ENCODE measurements at places on chromosomes 12 and 14.

GRCh38 chr14:52219488-52220084, 47.9 kb upstream of the PTGDR start:
- DNase-seq: no peak

DNA sequence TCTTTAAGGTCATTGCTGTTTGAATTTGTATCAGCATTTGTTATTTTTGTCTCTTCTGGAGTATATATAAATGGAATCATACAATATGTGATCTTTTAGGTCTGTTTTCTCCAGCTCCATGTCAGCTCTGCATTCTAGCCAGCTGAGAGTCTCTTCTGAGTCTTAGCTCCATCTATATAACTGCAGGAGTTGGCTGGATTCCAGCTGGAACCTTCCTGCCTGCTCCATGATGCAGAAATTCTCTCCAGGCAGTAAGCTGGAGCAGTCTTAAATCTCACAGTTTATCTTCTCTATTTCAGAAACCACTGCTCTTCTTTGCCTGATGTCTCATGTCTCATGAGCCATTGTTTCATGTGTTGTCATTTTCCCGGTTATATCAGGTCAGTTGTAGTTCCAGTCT, 827.6 kb downstream of the NRXN3 start:
- no peak for DNase-seq

- no peak for DNase-seq
Observed at GRCh38 chr14:35480119-35480769, 53.7 kb upstream of the INSM2 start.

GRCh38 chr14:99724196-99724891, 40.2 kb downstream of the CYP46A1 start:
- no peak for DNase-seq

GRCh38 chr14:77120771-77121743, 20.5 kb downstream of the ZDHHC22 start:
- no peak for DNase-seq

DNA sequence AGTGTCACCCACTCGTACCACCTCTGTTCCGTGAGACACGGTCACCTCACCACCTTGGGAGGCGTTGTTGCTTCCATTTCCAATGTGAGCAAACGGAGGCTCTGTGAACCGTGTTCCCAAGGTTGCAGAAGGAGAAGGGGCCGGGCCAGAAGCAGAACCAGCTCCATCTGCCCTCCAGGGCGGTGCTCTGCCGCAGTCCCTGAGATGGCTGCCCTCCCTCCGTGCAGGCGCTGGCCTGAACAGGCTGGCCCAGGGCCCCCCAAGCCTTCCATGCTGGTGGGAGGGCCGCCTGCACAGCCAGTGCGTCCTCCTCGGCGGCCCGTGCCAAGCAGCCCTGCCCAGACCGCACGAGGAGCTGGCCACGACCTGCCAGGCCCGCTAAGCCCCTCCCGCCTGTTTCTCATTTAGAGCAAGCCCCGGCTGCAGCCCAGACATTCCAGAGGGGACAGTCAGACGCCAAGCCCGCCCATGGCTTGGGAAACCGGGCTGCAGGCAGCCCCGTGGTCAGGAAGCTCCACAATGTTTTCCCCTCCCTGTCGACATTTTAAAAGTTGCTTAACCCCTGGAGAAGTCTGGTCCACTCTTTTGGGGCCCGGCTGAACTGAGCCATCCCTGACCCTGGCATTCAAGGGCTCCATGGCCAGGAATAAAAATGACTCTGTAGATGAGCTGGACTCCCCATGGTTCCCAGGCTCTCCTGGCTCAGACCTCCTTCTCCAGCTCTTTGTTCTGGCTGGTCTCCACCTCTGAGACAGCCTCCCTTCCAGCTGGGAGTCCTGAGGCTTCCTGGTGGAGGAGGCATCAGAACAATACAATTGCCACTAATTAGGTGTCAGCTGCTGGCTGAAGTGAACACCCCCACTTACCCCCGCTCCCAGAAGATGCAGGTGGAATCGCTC, 236.0 kb downstream of the BCL11B start:
- no peak for DNase-seq

GRCh38 chr14:100400115-100400514, 77.0 kb downstream of the SLC25A47 start:
- DNase-seq: no peak

- DNase-seq: no peak
Observed at GRCh38 chr14:31362746-31363145, 57.6 kb downstream of the HEATR5A start.

GRCh38 chr12:50467439-50467838, 37.3 kb upstream of the DIP2B start:
- no peak for DNase-seq

DNA sequence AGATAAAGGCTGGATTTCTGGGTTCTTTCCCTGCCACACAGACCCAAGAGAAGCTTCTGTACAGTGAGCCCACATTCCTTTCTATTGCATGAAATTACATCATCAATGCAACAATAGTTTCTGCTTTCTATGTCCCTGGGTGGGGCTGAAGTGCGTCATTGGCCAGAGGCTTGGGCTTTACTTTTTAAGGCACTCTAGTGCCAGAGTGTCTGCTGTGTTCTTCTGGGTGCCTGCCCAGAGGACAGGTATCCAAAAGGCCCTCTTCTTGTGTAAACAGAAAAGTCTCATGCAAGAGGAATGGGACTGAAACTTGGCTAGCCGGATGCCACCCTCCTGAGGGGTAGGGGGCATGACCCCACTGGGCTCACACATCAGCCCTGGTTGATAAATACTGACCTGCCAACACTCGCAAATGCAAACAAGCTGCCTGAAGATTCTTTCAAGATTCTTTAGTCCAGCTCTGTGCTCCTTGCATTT, 5.9 kb downstream of the KRT86 start:
- DNase-seq: no peak

- DNase-seq: no peak
Observed at GRCh38 chr12:20248646-20249045, 119.7 kb upstream of the PDE3A start.

DNA sequence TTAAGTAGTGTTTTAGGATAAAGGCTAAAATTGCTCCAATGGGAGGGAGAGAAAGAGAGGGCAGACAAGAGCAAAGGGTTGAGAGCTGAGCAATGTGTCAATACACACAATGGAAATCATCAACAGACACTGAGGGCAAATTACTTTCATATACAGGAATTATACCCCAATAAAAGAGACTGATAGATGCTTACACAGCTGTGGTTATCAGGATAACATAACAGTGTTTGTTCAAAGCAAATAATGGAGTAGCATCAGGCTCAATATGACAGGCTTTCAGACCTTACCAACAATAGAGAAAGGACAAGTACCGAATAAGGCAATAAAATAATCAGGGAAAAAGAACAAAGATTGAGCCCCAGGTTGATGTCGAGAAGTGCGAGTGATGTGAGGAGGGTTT, 53.4 kb upstream of the DIO2 start:
- DNase-seq: no peak

GRCh38 chr14:36021591-36022320, 154.8 kb downstream of the PTCSC3 start:
- DNase-seq: no peak

DNA sequence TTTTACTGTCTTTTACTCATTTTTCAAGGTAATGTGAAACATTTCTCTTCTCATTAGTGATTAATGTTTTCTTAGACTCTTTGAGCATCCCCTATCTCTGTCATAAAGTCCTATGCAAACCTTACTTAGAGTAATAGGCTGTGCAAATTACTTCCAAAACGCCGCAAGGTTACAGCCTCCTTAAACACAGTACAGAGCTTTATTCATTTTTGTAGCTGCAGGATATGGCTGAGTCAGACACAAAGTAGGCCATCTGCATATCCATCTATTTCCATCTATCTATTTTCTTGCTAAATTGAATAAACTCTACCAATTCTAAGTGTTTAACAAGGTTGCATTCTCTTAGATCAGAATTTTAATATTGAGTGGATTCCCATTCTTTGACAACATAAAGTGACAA, 335.6 kb upstream of the SLC16A7 start:
- no peak for DNase-seq

- DNase-seq: no peak
Observed at GRCh38 chr12:1915082-1915968, 3.1 kb downstream of the CACNA2D4 start.

DNA sequence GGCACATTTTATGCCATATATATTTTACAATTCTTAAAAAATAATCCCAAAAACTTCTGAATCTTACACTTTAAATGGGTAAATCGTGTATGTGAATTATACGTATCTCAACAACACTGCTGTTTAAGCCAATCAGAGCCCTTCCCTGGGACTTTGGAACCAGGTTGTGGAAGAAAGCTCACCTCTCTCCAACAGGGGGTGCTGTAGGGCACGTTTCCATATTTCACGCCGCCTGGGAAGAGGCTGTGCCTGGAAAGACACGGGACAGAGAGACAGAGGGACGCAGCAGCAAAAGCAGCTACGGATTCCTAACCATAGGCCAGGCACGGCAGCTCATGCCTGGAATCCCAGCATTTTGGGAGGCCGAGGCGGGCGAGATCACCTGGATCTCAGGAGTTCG, 29.4 kb upstream of the FBRSL1 start:
- DNase-seq: no peak

GRCh38 chr14:100538351-100539002, 48.7 kb downstream of the BEGAIN start:
- no peak for DNase-seq

DNA sequence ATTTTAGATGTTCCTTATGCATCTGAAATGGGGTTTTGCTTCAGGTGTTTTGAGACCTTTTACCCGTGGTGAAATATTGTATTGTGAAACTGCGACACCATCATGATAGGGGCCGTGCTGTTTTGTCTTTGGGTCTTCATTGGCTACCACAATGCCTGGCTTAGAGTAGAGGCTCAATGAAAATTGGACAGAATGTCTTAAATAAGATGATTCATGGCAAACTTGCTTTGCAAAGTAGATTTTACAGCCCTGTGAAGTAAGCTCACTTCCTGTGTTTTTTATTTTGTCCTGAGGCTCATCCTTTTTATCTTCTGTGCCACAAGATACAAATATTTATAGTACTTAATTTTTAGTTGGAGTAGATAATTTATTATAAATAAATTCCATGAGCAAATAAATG, 111.3 kb upstream of the FRMD6 start:
- DNase-seq: no peak

DNA sequence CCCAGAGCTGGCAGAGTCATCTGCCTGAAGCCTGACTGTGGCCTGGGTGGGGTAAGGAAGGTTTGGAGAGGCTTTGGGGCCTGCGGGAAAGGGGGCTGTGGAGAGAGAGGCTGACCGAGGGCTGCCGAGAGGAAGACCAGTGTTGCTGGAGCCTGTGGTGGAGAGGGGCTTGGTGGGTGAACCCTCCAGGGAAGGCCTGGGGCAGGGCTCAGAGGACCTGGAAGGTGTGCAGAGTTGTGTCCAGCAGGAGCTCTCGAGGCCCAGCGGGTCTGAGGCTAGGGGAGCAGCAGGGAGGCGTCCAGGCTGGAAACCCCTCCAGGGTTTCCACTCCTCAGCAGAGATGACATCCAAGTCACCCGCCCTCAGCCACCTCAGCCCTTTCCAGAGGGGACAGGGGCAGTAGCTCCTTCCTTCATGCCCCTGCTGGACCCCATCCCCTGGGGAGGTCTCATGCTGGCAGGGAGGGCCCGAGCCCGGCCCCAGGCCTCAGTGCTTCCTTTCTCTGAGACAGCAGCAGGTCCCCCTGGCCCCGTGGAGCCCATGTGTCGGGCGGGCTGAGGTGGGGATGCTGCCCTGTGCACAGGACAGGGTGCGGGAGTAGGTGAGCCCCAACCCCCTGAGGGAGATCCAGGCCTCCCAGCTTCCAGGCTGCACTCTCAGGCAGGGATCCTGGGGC, 8.4 kb downstream of the CEP170B start:
- DNase-seq: no peak

All from activated CD8-positive, alpha-beta memory T cell treated with anti-CD3 and anti-CD28 coated beads for 4 hours (primary cell).